Testis (tissue), 5 donors: ENCODE measurements at places on chromosomes 7 and 10. TPM values are rescaled to one million over a fixed set of nuclear protein-coding genes. Genes with fewer than 3 reads are reported as not detected.
A peak's percentile ranks its signal among the peaks of the same experiment; 100 is the strongest.

PIP gene
- total RNA-seq = not detected

GRCh38 chr7:23539494-23539907 is 7.7 kb upstream of the TRA2A start:
- DNase-seq = no peak

GRCh38 chr10:20975236-20975635 is 78.1 kb upstream of the NEBL start:
- DNase-seq = no peak

- peak; percentile 86 for DNase-seq
Measured at GRCh38 chr10:76036111-76036940, 604.9 kb downstream of the LRMDA start.

DNA sequence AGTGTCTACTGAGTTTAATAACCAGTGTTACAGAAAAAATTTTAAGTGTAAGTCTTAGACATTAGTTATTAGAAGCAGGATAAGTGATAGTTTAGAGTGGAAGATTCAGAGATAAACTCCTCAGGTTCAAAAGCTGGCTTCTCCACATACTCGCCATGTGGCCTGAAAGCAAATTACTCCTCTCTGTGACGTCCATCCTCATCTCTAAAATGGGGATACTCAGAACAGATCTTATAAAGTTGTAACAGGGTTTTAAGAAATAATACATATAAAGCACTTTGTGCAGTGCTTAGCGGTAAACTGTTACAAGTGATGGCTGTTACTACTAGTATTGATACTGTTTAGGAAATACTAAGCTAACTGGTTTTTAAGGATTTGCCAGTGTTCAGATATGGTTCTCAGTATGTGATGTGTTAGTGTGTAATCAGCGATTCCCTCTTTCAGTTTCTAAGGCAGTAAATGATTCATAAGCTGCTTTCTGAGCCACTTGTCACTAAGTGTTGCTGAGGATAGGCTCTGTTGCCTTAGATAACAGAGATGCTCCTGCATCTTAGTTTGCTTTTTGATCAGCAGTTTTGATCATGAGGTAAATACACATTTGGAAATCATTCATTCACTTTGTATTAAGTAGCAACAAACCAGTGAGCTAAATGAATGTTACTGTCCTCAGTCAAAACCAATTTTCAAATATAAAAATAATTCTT is 58.7 kb downstream of the CYP51A1 start:
- DNase-seq = no peak

DNA sequence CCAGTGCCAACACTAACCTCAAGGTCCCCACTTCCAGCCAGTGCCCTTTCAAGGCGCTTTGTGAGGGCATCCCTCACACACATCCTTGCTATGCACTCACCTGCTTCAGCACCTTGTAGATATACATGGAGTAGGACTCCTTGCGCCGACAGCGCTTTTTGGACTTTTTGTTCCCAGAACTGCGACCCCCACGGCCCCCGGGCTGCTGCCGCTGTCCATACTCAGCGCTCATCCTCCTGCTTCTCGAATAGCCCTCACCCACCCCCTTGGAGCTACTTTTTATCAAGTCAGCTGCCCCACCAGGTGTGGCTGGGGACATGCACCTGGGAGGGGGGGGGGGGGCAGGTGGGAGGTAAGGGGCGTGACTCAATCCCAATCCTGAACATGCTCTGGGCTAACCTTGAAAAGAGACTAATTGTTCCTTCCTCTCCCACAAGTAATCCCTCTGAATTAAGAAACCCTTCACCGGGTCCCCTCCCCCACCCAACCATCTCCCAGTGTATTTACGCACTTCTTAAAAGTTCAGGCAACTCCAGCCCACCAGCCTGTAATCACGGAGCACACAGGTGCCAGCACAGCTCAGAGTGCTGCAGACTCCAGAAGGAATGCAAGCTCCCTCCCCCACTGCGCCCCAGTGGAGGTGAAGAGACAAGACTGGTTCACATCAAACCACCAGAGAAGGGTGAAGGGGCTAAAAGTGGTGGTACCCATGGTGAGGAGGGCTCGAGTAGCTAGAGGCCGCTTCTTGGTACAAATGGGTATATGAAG is at the start of gene H2BK1:
Gene H2BK1, minus strand, starts transcription at position 402 of the 768 bp plus-strand sequence. Its CDS starts 170 bp downstream, at position 232.
- no peak for DNase-seq

DNA sequence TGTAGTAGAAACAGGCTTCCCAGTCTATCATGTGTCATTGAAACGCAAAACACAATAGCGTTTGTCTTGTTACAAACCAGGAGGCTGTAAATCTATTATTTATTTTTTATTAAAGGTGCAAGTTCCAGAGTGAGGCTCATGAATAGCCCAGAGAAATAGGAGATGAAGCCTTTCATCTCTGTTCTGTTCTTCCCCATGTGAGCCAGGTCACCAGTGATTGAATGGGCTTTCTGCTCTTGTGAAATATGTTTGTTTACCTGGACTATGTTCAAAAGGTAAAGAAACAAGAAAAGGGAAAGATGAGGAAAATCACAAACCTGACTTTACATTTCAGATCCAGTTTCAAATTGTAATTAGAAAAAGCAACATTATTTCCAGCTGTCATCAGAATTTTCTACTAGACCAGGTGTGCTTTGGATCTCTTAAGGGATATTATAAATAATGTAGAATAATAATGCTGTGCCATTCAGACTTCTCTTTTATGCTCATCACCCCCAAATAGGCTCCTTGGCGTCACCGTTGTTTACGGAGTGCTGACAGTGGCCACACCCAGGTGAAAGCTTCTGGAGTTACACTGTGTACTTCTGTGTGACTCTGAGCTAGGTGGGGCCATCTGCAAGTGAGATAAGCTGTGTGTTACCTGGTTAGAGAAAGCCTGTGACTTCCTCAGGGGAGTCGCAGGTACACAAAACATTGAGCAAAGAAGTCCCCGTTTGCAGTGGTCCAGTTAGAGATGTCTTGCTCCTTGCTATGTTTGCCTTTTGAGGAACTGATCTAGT is 274.9 kb downstream of the SDK1 start:
- no peak for DNase-seq

DNA sequence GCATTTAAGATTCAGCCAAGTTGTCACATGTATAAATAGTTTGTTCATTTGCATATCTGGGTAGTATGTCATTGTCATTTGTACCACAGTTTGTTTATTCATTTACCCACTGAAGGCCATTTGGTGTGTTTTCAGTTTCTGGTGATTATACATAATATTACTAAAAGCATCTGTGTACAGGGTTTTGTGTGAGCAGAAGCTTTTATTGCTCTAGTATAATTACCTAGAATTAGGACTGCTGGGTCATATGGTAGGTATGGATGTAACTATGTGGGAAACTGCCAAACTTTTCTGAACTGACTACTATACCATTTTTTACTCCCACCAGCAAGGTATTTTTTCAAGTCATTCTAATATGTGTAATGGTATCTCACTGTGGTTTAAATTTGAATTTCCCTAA is 584.0 kb upstream of the GHITM start:
- DNase-seq = no peak

FAM237B gene
- not detected for total RNA-seq

DNA sequence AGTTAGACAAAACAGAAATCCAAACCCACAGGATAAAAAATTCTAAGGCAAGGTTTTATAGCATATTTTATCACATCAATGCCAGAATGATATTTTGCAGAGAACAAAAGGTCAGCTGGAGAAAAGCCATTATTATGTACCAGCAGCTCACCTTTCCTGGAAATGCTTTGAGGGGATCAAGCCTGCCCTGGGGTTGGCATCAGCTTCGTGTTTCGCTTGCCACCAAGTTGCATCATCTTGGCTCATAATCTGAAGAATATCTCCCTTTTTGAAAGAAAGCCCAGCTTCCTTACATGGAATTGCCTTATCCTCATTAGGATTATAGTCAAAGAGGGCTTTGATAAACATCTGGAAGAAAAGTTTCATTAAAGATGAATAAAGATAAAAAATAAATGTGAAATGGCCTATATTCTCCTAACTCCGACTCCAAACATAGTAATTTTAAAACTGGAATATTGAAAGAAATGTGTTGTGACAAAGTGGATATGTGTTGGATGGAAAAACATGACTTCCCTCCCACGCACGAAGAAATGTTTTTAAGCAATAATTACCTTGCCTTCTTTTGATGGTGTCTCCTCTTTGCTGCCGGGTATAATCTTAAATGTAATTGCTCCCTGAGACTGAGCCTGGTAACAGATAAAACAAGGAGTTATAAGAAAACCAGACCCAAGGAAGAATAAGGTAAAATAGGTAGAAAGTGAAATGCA is 121.3 kb upstream of the ODAD2 start:
- no peak for DNase-seq

DNA sequence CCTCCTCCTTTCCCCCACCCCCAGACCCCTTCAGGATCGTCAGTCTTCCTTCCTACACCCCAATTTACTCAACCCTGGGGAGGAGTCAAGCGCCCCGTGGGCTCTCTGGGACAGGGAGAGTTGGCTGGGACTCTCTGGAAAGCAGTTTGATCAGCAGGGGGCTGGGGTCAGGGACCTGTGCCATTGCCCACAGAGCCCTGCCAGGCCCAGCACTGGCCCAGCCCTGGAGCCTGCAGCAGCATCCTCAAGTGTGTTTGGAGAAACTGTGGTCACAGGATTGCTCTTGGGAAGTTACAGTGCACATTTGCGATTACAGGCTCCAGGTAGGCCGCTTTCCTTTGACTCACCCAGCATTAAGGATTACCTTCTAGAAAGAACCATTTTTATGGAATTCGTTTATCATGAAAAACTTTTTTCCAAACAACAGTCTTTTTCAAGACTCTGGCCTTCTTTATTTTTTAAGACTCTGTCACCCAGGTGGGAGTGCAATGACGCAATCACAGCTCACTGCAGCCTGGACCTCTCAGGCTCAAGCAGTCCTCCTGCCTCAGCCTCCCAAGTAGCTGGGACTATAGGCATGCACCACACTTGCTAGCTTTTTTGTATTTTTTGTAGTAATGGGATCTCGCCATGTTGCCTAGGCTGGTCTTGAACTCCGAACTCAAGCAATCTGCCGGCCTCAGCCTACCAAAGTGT is 50.7 kb downstream of the CHST3 start:
- DNase-seq = no peak

SAMD9 gene
- 3.2 TPM for total RNA-seq

MEIG1 gene
- 7.8 TPM for total RNA-seq

GRCh38 chr7:4815609-4816418 is 40.4 kb downstream of the AP5Z1 start:
- no peak for DNase-seq

GRCh38 chr10:24197263-24197662 is 11.7 kb upstream of the KIAA1217 start:
- no peak for DNase-seq

DNA sequence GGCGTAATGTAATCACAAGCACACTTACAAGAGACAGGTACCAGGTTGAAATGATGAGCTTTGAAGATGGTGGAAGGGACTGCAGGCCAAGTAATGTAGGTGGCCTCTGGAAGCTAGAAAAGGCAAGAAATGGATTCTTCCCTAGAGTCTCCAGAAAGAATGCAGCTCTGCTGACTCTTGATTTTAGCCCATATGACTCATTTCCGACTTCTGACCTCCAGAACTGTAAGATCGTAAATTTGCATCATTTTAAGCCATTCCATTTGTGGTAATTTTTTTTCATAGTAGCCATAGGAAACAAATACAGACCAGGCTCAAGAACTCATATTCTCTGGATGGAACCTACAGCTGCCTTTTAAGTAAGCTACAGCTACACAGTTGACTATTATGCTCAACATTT is 315.5 kb downstream of the MAGI2 start:
- DNase-seq = no peak

GRCh38 chr7:30424506-30424905 is 54.1 kb downstream of the NOD1 start:
- DNase-seq = no peak

DNA sequence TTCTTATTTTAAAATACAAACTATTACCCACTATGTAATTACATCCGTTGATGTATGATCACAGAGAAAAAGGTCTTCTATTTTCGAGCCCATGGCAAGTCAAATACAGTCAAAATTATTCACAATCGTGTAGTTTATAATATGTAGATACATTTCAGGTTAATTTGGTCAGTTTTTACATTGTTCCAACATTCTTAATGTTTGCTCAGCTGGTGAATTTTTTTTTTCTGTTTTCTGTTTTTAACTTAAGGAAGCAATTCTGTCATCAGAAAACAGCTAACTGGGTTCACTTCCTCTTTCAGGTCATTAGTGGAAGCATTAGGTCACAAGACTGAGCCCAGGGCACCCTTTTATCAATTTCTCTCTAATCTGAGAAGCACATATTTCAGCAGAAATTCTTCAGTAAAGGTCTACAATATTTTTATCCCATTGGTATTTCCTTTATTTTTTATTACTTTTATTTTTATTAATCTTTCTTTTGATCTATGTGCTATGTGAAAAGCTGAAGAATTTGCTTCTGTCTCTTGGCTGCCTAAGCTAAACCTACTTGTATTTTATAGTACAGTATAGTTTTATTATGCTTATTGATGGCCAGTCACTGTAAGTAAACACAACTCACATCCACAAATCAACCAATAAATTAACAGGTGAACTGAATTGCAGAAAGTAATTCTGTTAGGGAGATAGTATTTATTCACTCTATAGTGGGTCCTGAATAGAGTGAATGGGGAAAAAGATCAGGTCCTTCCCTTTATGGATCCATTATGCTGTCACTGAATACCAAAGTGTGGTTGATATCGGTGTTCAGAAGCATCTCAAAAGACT is 84.6 kb downstream of the ICA1 start:
- no peak for DNase-seq

GPAM gene
- 37.6 TPM for total RNA-seq
